A549 treated with CORT108297 at 1 μM for 4 hours (cell line): ENCODE measurements at places on chromosomes 2 and 18. TPM values are rescaled to one million over a fixed set of nuclear protein-coding genes. Genes with fewer than 3 reads are reported as not detected.

The GPR45 gene
- not detected in 5 replicates for total RNA-seq

The CIB4 gene
- total RNA-seq: 0.16 to 0.34 TPM in 2 of 5 replicates, not detected in the others

The ATP8B1 gene
- total RNA-seq: 7.9 to 10.5 TPM (median 9.3 TPM) in 5 replicates

The STRN gene
- total RNA-seq: 10.7 to 19.7 TPM (median 16.9 TPM) in 5 replicates

The CD8B2 gene
- total RNA-seq: not detected in 5 replicates

The ZNF804A gene
- total RNA-seq: not detected in 5 replicates

The IL1RL2 gene
- 0.05 TPM in 1 of 5 replicates, not detected in the others for total RNA-seq

The VIL1 gene
- 0.17 to 0.37 TPM (median 0.25 TPM) in 5 replicates for total RNA-seq

The DSG3 gene
- 0.01 TPM in 3 of 5 replicates, not detected in the others for total RNA-seq

The TUBA3E gene
- total RNA-seq: 0.13 to 0.29 TPM (median 0.16 TPM) in 4 of 5 replicates, not detected in the other

The CPO gene
- total RNA-seq: 0.09 to 0.15 TPM (median 0.12 TPM) in 3 of 5 replicates, not detected in the others

The SNX17 gene
- 132 to 155 TPM (median 147 TPM) in 5 replicates for total RNA-seq

The ABCG5 gene
- total RNA-seq: not detected in 5 replicates

The RIT2 gene
- total RNA-seq: not detected in 5 replicates

The ROCK1 gene
- total RNA-seq: 13.9 to 22.6 TPM (median 17.9 TPM) in 5 replicates

The ZNF892 gene
- total RNA-seq: 0.17 to 0.60 TPM (median 0.45 TPM) in 5 replicates

The RAB27B gene
- 10.4 to 14.7 TPM (median 12.6 TPM) in 5 replicates for total RNA-seq

The IGFBP5 gene
- 0.10 to 0.27 TPM (median 0.19 TPM) in 5 replicates for total RNA-seq

The AQP12B gene
- not detected in 5 replicates for total RNA-seq

The HADHA gene
- total RNA-seq: 116 to 149 TPM (median 119 TPM) in 5 replicates

The SERPINB12 gene
- not detected in 5 replicates for total RNA-seq

The PDIA6 gene
- 342 to 363 TPM (median 360 TPM) in 5 replicates for total RNA-seq

The IL1R1 gene
- total RNA-seq: 22.9 to 40.2 TPM (median 34.7 TPM) in 5 replicates
